ENCODE measurements at places on chromosomes 2 and 18.
A peak's percentile ranks its signal among the peaks of the same experiment; 100 is the strongest.

- no peak for DNase-seq
Measured at GRCh38 chr2:146870691-146871090, 974.1 kb upstream of the ACVR2A start.

DNA sequence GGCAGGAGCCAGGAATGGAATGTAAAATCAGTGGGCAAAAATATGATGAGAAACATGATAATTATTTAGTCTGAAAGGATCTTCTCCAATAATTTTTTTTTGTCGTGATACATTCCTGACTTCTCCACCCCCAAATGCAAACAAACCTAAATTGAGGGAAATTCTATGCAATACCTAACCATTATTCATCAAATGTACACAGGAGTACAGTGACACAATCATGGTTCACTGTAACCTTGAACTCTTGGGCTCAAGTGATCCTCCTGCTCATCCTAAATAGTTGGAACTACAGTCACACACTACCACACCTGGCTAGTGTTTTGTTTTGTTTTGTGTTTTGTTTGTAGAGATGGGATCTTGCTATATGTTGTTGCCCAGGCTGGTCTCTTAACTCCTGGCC, 46.5 kb downstream of the RAB10 start:
- DNase-seq, result no peak

DNA sequence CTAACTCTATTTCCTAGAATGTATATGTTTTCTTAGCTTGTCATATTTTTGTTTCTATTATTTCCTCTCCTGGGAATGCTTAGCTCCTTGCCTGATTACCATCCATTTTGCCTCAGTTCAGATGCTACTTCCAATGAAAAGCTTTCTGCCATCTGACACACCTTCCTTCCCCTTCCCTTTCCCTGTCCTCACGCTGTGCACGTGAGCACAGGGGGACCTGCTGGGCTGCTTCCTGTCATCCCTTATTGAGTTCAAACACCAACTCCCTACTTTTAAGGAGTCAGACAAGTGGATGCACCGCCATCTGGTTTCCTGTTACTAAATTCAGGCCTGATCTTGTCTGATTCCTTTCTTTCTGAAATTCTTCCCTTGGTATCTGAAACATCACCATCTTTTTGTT, 2.4 kb upstream of the INO80C start:
- DNase-seq, result no peak

DNA sequence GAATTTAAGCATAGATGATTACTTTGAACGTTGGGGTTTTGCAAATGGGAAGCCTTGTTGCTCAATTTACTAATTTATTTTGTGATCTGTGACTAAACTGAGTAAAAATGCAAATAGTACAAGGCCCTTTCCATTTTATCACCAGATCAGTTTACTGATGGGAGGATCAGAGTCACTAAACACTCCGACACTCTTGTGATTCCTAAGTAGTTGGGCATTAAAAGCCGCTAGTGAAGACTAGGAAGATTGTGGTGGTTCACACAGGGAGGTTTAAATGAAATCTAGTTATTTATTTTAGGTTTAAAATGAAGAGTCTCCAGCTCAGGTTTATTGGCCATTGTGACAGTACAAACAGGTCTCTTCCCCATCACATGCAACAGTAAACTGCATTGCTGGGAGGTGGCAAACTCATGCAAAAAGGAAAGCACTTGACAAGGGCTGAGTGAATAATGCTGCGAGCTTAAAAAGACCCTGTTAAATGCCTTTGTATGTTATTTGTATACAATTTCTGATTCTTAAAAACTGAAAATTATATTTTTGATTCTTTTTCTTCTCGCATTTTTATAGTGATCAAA, 394.8 kb upstream of the FANCL start:
- DNase-seq, result no peak

GRCh38 chr2:166572937-166573336, 78.9 kb upstream of the SCN7A start:
- no peak for DNase-seq

- DNase-seq, result no peak
Measured at GRCh38 chr2:222318712-222319585, 20.2 kb upstream of the PAX3 start.

DNA sequence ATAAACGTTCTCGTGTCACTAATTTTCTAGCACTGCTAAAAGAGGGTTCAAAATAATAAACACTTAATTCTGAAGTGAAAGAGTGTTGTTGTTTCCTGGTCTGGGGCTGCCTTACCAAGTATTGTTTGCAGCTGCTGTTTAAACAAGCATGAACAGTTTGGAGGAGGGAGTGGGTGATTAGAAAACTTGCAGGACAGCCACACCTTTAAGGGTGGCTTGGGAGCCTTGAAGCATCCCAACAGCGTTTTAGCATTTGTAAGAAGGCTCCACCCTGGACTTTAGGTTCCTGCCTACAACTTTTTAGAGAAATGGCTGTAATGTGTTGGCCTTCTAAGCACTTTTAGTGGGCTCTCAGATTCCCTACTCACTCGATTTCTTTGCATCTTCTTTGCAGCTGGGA, 371.6 kb downstream of the TGIF1 start:
- no peak for DNase-seq

DNA sequence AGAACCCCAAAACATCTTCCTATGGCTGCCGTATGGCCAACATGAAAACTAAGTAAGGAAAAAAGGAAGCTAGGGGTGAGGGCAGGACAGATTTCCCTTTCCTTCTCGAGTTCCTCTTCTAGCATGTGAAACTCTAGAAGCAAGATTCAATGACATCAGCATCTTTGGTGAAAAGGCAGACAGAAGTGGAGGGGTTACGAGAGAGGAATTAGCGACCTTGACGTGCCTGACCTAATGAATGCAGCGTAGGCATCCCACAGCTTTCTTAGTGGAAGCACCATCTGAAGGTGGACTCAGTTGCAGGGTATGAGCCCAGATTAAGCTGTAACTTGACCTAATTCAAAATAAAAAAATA, 47.9 kb upstream of the PELI1 start:
- DNase-seq, result no peak

DNA sequence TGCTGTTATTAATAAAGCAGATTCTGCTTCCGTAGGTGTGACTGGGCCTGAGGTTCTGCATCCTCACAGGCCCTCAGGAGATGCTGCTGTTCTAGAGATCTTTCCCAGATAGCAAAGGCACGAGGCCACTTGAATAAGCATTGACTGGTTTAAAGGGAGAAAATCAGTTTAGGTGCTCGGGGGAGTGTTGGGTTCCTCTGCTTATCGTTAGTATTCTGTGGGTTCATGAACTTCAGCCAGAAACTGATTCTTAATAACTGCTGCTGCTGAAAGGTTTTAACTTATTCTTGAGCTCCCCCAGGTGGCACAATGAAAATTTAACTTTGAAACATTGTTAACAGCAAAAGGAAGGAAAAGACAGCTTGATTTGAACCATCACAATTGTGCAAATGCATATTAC, 56.9 kb downstream of the ITGA6 start:
- no peak for DNase-seq

- no peak for DNase-seq
Measured at GRCh38 chr2:62692225-62692624, 13.3 kb upstream of the EHBP1 start.

DNA sequence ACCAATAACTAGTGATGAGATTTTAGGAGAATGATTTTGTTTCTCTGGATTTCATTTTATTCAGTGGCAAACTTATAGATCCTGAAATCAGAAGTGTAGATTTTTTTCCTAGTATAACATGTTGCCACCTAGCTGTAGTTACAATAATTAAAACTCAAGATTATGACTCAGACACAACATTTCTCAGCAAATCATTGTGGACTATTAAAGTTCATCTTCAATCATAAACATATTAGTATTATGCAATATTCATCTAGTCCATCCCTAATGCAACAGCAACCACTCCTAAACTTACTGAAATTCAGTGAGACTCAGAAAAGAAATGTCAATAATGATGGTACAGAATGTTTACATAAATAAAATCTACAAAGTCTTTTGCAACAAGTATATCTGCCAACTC, 51.3 kb downstream of the USP34 start:
- no peak for DNase-seq

DNA sequence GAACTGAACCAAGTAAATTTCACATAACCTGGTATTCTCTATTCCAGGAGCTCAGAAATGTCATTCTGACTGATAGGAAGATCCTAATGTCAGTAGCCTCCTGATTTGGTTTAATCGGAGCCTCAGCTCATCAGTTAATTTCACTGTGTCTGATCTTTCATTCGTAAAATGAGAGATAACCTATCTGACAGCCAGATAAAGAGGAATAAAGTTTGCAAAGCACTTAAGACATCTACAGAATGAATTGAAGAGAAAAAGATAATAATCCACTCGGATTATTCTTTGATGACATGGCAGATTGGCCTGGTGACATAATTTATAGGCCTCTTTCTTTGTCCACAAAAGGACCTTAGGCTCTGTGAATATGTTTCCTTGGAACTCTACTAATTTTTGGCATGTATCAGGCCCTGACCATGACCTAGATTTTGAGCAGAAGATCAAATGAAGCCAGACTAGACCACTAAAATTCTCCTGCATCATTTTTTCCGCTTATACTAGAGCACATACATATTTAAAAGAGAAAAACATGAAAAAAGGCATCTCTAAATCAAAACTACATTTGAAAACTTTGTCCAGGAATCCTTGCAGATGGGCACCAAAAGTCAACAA, 312.4 kb downstream of the MTX2 start:
- no peak for DNase-seq

GRCh38 chr2:205679410-205680009, 2.8 kb upstream of the NRP2 start:
- DNase-seq, result no peak

DNA sequence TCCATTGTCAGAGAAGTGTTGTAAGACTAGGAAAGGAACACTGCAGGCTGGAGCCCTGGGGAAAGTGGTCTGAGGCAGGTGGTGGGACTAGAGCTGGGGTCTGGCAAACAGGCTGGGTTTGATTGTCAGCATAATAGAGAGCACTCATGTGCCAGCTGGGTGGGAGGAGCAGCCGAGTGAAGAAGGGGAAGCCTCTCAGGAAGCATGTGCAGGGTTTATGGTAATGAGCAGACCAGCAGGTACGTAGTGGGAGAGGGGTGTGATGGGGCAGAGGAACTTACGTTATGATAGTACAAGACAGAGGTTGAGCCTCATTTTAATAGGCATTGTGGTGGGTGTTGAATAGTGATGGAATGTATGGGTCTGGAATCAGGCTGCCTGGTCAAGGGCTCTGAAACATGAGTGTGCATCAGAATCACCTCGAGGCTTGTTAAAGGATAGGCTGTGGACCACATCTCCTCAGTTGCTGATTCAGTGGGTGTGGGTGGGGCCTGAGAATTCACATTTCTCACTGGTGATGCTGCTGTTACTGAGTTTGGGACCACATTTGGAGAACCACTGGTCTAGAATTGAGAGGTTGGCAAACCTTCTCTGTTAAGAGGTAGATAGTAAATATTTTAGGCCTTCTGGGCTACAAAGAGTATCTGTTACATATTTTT, 1.7 kb upstream of the MGAT5 start:
- DNase-seq, result no peak

GRCh38 chr2:113309655-113310387, 31.1 kb upstream of the PAX8 start:
- DNase-seq, result no peak

GRCh38 chr2:70085711-70086277, 1.5 kb upstream of the PCBP1 start:
- DNase-seq, result no peak

DNA sequence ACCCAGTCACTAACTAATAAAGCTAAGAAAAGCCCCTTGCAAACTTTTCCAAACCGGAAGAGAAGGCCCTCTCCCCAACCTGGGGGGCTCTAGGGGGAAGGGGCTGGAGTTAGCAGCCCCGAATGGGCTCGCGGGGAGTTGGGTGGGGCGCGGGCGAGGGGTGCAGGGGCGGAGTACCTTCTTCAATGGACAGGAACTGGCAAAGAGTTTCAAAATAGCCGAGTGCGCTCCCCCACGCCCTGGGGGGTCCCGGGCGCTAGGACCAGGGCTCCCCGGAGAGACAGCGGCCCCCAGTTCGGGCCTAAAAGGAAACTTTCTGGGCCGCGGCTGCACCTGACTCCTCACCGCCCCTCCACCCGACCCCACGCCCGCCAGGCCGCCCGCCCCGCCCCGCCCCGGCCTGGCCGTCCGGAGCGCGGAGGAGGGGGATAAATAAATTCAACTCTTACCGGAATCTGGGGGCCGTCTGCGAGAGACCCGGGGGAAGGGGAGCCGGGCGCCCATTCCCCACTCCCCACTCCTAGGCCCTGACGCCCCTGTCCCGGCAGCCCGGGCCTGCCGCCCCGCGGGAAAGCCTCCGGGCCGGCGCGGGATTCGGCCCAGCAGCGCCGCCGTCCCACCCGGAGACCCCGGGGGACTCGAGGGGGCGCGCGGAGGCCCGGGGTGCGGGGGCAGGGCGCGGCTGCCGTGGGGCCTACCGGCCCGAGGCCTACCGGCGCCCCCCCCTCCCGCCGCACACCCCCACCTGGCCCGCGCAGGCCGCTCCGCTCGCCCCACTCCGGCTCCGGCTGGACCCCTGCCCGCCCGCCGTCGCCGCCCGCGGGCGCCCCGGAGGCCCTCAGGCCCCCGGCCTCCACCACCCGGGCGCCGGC, 868 bp downstream of the INO80D start:
- DNase-seq, result peak; percentile 19

GRCh38 chr2:106953236-106953635, 67.3 kb upstream of the ST6GAL2 start:
- DNase-seq, result no peak

DNA sequence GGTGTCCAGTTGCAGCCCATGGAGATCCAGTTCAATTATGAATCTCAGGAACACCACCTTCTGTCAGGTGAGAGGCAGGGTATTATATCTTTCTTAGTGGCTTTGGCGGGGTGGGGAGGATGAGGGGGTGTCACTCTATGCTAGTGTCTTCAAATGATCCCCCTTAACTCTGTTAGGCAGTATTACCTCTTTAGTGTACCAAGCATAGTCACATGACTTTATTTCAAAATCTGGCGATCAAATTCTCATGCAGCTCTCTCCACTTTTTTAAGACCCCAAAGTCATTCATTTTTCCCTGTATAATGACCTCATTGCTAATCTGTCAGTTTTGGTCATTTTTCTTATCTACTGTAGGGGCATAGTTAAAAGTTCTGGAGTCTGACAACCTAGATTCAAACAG, 1.1 kb upstream of the ZSCAN30 start:
- no peak for DNase-seq

- DNase-seq, result no peak
Measured at GRCh38 chr2:190318931-190319554, 583 bp downstream of the HIBCH start.

GRCh38 chr2:146258071-146258470, 1586.8 kb upstream of the ACVR2A start:
- no peak for DNase-seq

- DNase-seq, result no peak
Measured at GRCh38 chr2:240121190-240121589, 14.9 kb downstream of the COPS9 start.

- no peak for DNase-seq
Measured at GRCh38 chr2:65319674-65320041, 92.0 kb downstream of the ACTR2 start.

DNA sequence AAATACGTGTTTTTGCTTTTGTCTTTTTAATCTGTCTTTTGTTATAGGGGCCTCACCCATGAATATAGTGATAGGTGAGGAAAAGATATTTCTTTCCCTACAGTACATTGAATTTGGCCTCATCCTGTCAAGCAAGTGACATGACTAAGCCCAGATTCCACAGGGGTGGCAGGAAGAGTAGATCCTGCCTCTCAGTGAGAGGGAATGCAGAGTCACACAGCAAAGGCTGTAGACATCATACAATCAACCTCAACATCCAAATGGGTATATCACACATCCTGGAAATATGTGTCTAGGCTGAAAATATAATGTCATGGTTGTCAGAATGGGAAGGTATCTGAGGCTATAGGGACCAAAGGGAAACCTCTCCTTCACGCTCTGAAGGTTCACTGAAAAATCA, 269.6 kb downstream of the CDH20 start:
- no peak for DNase-seq

GRCh38 chr2:172540421-172540820, 15.5 kb upstream of the PDK1 start:
- no peak for DNase-seq

Data from activated naive CD4-positive, alpha-beta T cell (primary cell).